Stimulated activated CD8-positive, alpha-beta memory T cell treated with anti-CD3 and anti-CD28 coated beads, Interleukin-7, amount 100 ng/mL, for 48 hours (primary cell): ENCODE measurements at places on chromosomes 1 and 21.
A peak's percentile ranks its signal among the peaks of the same experiment; 100 is the strongest.

GRCh38 chr1:245873883-245874671, 633.0 kb downstream of the SMYD3 start:
- no peak for DNase-seq

- no peak for DNase-seq
Measured at GRCh38 chr1:246959944-246960693, 28.4 kb upstream of the AHCTF1 start.

GRCh38 chr1:93775224-93775623, 93.6 kb upstream of the BCAR3 start:
- no peak for DNase-seq

DNA sequence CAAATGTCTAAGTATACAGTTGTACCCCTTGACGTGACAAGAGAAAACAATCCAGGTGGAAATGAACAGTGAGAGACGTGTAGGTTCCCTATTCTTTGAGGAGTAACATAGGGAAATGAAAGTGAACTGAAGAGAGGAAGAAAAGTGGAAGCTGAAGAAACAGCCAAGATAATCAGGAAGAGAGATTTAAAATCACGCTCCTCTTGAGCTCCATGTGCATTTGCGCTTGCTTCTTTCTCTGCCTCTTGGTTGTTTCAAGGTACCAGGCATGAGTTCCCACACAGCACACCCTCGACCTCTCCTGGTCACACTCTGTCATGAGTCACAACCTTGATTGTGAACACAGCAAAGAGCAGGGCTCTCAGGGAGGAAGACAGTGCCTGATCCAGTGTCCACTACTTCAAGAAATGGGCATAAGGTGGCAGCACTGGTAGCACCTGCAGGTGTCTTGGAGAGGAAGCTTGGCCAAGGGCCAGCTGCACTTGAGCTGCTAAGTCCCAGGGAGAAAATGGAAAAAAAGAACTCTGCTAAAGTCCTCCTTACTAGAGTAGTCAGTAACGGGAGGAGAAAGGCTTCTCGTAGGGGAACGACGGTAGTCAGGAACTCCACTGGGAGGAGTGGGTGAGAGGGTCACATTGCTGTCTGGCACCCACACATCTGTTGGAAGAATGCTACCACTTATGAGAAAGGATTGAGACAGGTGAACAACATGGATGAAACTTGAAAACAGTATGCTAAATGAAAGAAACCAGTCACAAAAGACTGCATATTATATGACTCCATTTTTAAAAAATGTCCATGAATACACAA, 18.3 kb upstream of the ARID1A start:
- DNase-seq = peak; percentile 14

DNA sequence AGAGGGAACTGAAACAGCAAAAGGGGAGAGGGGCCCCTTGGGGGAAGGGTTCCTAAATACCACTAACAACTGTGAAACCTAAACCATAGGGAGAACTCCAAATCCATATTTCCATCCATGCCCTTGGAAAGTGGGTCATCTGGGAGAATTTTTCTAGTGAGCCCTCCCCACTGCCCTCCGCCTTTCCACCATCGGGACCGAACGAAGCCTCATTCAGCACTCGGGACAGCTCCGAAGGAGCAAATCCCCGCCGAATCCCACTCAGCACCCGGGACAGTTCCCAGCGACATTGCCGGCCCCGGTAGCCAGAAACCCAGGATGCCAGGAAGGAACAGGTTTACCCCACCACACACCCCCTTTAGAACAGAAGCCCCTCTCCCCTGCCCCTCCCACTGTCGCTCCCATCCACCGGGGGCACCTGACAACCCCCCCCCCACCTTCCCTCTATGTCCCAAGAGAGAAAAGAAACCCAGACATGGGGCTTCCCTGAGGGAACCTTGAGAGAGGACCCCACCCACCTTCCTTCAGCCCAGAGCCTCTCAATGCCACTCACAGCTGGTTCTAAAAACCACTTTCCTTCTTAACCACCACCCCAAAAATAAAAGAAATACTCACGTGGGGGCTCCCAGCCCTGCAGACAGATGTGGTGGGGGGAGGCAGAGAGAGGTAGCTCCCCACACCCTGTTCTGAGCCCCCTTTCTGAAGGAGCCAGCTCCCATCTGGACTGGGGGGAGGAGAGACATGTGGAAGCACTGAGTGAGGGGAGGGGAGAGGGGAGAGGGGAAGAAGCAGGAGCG, 4.5 kb downstream of the DLGAP3 start:
- peak; percentile 29 for DNase-seq

- DNase-seq = no peak
Measured at GRCh38 chr1:223761411-223761810, 49.1 kb downstream of the CAPN2 start.
